Stimulated activated CD4-positive, alpha-beta T cell treated with anti-CD3 and anti-CD28 coated beads, Interleukin-1b, Interleukin-23, amount 100 ng/mL, for 1 hour (primary cell): ENCODE measurements at places on chromosomes 6 and 20.

- no peak for DNase-seq
Measured at GRCh38 chr6:3663081-3663480, 88.4 kb downstream of the PXDC1 start.

GRCh38 chr6:130116273-130116672 lies 97.9 kb downstream of the L3MBTL3 start:
- DNase-seq, result no peak

GRCh38 chr6:56706981-56707726 lies 64.5 kb upstream of the DST start:
- DNase-seq, result no peak

DNA sequence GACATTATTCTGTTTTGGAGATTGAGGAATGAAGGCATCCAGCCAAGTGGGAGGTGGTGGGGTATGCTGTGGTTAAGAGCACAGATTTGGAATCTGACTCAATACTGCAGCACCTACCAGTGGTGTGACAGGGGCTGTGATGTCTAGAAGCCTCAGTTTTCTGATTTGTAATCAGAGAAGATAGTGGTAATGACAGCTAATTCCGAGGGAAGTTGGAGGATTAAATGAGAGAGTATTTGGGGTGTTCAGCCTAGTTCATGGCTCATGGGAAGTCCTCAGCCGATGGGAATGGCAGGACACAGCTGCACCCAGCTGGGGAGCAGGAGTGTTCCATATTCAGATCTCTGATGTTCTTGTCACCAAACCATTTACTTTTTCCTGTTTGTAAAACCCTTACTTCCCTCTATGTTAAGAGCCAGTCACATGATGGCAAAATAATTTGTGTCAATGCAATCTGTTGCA lies 9.3 kb downstream of the SLC9A8 start:
- DNase-seq, result no peak

GRCh38 chr6:92840246-92840930 lies 579.0 kb downstream of the EPHA7 start:
- no peak for DNase-seq

- DNase-seq, result no peak
Measured at GRCh38 chr6:17656644-17657043, 50.1 kb downstream of the NUP153 start.

GRCh38 chr6:167546611-167547327 lies 221.9 kb downstream of the TTLL2 start:
- DNase-seq, result no peak

DNA sequence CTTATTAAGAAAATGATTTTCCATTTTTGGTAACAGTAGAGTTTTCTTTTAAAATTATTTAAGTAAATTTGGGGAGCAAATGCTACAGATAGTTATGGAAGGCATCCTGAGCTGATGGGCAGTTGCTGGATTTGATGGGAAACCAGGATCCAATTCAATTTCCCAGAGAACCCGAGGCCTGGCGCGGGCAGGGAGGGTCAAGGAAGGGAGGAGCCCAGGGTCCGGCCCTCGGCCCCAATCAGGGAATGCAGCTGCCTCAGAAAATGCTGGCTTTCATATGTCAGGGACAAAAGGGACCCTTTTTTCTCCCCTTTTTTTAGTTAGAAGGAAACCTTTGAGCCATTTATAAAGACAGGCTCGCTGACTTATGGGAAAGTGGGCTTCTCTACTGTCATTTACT lies 42.1 kb downstream of the CTCFL start:
- DNase-seq, result no peak

DNA sequence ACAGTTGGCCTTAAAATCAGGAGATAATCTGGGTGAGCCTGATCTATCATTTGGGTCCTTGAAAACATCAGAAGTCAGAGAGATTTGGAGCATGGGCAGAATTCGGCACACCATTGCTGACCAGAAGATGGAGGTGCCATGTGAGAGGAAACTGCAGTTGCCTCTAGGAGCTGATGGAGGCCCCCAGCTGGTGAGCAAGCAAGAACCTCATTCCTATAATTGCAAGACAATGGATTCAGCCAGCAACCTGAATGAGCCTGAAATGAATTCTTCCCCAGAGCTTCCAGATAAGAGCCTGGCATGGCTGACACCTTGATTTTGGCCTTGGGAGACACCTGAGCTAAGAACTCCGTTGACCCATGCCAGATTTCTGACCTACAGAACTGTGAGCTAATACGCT lies 76.3 kb upstream of the FYN start:
- no peak for DNase-seq

GRCh38 chr20:34076952-34077351 lies 35.1 kb downstream of the EIF2S2 start:
- no peak for DNase-seq

DNA sequence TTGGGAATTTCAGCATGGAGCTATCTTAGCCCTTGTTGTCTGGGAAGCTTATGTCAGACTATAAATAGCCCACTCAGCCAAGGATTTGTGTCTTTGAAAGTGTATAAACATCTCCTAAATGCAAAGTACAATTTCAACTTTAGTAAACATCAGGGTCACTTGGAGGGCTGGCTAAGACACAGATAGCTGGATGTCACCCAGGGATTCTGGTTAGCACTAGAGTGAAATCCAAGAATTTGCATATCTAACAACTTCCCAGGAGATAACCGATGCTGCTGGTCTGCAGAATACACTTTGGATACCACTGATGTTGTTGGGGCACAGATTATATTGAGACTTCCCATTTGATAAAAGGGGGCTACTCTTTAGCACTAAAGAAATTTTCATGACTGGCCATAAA lies 130.9 kb downstream of the PAX1 start:
- DNase-seq, result no peak

DNA sequence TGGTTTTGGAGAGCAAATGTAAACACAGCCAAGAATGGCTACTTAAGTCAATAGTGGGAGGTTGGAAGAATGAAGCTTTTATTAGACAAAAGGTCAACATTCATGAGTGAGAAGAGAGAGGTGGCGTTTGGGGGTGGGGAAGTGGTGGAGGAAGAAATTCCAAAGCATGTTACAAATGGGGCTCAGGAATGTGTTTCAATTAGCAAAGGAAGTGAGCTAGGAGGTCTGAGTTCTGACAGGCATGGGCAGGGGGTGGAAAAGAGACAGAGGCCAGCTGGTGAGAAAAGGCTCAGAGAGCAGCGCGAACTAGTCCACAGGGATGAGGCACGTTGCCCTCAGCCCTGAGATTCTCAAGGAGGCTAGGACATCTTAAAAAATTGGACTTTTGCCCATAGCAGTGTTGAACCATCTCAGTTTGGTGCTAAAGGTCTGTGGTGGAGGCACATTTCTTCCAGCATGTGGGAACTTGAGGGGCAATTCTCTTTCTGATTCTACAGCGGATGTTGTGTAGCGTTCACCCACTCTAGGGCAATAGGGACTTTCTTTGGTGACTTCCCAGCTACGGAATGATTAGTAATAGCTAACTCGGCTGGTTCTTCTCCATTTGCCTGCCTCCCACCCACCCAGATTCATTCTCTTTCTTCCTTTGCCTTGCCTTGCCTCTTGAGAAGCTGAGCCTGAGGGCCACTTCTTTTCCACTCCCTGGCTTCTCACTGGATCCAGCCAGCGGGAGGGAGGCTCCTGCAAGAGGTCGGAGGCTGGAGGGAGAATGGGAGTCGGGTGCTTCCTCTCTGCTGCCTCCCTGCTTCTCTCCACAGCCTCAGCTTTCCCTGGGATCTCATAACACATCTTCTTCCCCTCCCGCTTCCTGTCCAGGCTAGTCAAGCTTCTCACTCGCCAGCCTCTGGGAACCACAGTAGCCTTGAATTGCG lies 45.1 kb upstream of the NEDD9 start:
- no peak for DNase-seq

DNA sequence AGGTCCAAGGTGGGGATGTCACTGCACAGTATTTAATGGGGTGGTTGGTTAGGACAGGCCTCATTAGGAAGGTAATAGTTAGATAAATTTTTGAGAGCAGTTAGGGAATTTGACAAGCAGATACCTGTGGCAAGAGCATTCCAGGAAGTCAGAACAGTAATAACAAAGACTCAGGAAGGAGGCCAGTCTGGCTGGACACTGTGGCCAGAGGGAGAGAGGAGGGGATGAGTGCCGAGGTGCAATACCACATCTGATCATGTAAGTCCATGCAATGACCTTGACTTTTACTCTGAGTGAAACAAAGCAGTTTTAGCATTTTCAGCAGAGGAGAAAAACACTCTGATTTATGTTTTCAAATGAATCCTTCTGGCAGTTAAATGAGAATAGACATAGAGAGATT lies 990.7 kb upstream of the FLRT3 start:
- no peak for DNase-seq
